CD8-positive, alpha-beta memory T cell (primary cell): ENCODE measurements at places on chromosomes 11 and 22. TPM values are rescaled to one million over a fixed set of nuclear protein-coding genes. Genes with fewer than 3 reads are reported as not detected.
A peak's percentile ranks its signal among the peaks of the same experiment; 100 is the strongest.

DNA sequence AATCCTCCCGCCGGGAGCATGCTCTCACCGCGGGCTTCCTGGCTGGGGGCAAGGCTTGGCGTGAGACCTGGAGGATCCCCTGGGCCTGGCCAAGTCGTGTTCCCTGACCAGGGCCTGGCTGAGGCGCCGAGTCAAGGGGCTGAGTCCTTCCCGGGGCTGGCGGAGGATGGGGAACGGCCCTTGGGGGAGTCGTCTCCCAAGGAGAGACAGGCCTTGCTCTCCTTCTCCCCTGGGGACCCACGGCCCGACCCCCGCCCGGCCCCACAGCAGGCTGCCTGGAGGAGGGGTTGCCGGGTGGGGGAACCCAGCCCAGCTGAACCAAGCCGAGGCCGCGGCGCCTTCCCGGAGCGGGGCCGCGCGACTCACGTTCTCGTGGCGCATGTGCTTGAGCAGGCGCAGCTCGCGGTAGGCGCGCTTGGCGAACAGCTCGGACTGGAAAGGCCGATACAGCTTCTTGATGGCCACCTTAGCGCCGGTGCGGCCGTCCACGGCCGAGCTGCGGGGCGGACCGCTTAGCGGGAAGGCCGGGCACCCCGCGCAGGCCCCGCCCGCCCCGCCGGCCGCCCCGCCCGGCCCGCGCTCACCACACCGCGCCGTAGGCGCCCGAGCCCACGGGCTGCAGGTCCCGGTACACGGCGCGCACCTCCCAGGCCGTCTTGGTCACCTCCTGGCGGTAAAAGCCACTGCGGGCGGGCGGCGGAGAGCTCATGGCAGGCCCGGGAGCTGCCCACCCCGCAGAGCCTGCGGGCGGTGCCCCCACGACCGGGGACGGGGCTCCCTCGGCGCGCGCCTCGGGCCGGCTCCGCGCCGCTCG is 475 bp downstream of the MAPK12 start:
- DNase-seq = no peak

The RIMBP3C gene
- polyA plus RNA-seq = 0.33 TPM

- DNase-seq = peak; percentile 3
These were observed at the start of gene CFAP300 for GRCh38 chr11:102047305-102047924. CFAP300 (plus strand) TSS chr11:102047437; CDS start chr11:102047471, 34 bp downstream.

DNA sequence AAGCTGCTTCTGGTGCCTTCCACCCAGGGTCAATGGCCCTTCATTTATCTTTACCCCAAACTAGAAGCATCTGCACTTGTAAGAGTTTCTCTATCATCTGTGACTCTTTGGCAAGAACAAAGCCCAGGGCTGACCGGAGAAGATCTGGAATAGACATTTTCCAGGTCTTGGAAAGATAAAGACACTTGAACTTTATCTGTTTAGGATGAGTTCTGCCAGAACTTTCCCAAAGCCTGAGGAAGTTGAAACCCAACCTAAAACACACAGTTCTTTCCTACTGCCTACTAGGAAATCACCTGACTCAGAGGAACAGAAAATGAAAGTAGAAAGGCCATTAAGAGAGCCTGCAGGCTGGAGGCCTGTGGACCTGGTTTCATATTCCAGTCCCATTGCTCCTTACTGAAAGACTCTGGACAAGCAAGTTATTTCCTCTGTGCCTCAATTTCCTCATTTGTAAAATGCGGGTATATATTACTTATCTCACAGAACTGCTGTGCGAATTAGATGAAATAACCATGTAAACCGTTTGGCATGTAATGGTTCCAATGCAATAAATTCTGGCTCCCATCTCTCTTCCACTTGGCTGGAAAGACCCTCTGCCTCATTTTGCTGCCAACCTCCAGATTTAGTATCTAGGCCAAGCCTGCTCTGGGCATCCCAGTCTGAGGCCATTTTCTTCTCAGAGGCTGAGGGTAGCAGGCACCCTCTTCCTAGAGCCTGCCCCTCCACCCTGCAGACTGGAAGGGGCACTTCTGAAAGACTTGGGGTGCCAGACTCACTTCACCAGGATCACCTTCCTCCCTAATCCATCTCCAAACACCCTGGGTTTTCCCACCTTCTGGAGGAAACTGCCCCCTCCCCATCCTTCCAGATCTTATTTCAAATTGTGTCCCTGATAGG is 1.2 kb downstream of the UBE2L6 start:
- DNase-seq = peak; percentile 16

GRCh38 chr11:6925636-6926207 is 504 bp upstream of the ZNF215 start:
- DNase-seq = no peak

DNA sequence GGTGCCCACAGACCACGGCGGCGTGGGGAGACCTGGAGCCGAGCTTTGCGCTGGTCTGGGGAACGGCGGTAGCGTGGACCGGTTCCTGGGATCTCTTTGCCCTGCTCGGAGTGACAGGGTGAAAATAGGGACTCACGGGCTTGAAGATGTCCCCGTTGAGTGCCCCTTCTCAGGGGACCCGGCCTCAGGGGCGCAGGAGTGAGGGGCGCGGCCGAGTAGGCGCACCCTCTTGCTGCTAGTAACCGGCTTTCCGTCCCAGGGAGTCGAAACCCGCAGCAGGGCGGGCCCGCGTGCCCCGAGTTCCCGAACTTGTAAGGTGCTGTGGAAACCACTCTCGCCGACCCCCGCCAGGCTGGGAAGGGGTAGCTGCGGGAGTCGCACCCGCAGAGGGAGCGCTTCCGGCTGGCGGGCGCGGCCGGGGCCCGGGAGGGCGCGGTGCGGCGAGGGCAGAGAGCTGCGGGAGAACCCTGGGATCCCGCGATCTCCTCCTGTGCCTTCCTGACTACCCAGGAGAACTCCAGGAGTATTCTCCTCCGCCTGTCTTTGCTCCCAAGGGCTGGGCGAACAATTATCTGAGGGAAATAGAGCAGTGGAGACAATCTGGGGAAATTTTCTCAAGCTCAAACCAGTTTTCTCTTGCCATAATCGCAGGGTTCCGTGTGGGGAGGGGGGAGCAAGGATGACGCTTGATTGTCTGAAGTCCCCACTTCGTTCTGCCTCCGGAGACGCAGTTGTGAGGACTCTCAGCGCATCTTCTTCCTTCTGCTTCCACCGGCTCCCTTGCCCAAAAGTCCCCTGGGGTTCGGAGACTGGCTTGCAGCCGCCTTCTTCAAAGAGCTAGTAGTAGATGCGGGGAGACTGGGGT is 666 bp downstream of the NELL1 start:
- no peak for DNase-seq

DNA sequence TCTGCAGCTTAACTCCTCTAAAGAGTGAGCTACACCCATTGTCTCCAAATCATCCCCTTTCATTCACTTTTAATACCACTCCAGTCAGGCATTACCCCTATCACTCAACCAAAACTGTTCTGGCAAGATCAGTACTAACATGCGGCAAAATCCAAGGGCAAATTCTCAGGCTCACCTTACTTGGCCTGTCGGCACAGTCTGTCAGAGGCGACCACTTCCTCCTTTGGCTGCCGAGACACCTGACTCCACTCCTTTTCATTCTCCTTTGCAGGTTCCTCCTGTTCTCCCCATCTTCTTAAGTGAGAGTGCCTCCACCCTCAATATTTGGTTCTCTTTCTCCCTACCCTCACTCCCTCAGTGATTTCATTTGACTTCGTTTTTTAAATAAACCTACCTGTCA is 4.2 kb downstream of the C11orf91 start:
- no peak for DNase-seq

The GVQW3 gene
- polyA plus RNA-seq = 1.0 TPM

The TSGA10IP gene
- not detected for polyA plus RNA-seq

DNA sequence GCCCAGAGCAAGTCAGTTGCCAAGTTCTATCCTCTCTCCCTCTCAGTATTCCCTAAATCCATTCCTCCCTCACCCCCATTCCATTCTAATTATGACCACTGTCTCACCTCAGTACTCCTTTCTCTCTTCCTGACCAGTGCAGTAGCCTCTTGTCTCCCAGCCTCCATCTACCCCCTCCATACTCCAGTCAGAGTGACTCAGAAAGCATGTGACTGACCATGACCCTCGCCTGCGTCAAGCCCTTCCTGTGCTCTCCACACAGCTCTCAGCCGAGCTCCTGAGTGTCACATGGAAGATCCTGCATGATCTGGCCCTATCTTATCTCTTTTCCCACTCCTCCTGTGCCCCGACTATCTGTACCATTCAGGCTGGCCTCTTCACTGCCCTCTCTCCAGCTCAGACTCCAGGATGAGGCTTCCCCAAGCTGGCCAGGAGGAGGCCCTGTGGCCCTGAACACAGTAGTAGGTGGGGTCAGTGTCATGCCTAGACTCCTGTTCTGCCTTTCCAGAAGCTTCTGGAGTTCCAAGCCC is 42.6 kb downstream of the NEU3 start:
- no peak for DNase-seq

The ADAMTS15 gene
- polyA plus RNA-seq = not detected

The CHRM4 gene
- 0.63 TPM for polyA plus RNA-seq

- DNase-seq = no peak
These were observed 22.6 kb upstream of the NCR3LG1 start for GRCh38 chr11:17328871-17329494.

- DNase-seq = peak; percentile 19
These were observed 731 bp downstream of the GSTP1 start for GRCh38 chr11:67584205-67584880.

DNA sequence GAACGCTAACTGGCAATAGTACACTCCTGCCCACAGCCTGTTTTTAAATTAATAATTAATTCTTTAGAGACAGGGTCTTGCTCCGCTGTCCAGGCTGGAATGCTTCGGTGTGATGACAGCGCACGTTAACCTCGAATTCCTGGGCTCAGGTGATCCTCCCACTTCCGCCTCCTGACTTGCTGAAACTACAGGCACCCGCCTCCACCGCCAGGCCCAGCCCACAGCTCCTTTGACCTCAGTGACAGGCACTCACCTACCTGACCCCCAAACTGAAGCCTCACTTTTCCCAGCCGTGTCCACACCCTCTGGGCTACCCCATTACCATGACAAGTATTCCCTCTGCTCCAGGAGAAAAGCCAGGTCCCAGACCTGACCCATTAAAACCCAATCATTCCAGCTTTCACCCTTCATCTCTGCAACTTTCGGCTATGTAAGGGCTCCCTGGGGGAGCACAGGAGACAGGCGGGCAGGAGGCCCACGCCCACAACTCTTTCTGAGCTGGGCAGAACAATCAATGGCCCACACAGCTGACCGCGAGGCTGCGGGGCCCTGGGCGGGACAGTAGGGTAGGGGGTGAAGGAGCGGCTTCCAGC is 730 bp downstream of the LMNTD2 start:
- DNase-seq = no peak

DNA sequence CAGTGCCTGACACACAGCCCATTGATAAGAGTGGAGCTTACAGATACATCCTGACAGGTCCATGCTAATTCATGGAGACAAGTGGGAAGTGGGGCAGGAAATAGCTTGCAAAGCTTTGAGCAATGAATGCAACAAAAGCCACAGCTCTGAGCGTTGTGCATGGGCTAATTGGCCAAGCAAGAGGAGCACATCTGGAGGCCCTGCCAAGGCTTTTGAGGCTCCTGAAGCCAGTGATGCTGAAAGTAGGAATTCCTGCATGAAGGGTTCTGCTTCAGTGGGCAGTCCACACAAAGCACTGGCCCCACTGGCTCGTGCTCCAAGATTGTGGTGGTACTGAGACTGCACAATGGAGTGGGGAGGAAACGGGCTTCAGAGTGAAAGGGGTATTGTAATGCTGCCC is 103.8 kb upstream of the CSNK2A3 start:
- no peak for DNase-seq

DNA sequence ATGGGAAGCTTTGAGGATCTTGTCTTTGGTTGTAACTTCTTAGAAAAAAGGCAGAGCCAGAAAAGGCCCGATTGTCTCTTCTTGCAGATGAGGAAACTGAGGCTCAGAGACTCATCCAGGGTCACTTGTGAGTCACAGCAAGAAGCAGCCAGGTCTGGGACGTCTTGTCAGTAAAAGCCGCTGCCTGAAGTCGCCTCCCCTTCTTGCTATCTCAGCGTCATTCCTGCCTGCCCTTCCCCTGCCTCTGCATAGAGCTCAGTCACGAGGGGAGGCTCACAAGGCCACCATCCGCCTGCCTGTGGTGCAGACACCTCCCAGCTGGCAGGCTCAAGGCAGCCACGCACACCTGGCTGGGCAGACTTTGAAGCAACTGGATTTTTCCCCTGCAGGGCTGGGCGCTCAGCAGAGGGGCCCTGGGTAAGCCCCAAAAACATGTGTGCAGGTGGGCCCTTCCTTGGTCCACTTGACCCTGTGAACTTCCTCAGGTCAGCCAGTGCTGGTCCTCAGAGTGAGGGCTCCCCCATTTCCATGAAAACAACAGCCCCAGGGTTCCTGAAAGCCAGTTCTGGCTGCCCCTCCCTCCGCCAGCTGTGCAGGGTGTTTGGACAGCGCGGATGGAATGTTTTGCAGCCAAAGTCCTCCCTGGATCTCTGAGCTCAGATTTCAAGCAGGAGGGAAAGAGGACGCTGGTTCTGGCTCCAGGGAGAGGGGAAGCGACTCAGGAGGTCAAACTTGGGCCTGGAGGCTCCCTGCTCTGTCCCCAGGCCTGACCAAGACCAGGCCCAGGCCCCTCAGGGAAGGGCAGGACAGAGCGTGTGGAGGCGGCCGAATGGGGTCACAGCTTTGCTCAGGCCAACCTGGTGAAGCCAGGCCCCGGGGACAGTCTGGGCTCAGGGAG is 6.0 kb upstream of the RAB3IL1 start:
- no peak for DNase-seq

DNA sequence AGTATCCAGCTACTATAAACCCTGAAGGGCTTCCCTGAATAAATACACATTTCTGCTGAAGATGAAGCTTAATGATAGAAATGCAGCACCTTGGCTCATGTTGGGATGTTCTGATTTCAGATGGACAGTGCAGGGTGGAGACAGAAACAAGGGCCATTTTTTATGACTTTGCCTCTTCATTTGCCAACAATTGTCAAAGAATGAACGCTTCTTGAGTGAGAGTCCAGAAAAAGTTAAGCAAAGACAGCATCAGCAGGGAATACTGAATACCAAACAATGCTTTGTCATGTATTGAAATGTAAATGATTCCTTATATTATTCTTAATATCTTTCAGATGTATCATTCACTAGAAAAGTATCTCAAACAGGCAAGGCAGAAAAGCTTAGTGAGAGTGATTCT is 84.9 kb downstream of the TRPC6 start:
- DNase-seq = no peak
